HFFc6 (cell line): ENCODE measurements at places on chromosomes 1 and 21. TPM values are rescaled to one million over a fixed set of nuclear protein-coding genes. Genes with fewer than 3 reads are reported as not detected.

DNA sequence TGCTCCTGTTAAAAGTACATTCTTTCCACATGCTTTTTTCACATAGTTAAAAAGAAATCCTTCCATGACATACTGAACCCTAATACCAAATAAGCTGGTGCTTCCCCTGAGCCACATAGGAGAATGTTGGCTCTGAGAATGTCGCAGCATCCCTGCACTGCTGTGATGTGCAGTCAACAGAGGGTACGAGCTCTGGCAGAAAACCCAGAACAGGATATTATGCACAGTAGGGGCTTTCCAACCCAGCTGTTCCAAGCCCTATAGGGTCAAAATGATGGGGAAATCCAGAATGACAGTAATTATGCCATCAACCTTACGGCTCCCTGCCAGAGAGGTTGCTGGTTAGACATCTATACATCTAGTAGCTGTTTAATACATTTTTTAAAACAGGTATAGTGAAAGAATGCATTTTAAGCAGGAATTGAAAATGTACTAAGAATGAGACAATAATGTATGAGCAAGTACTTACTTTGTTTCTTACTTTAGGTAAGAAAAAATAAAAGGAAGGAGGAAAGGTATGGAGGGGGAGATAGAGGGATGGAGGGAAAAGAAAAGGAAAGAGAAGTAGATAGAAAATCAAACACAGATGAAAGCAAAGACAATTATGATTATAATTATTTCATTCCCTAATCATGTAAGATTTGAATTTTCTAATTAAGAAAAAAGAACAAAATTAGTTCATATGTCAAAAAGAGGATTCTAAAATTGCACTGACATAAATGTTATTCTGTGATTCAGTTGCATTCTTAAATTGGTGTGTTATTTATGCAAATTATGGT, 126.0 kb downstream of the NR5A2 start:
- no peak for DNase-seq

GRCh38 chr1:43435146-43436145, 18.3 kb downstream of the HYI start:
- peak; percentile 55 for DNase-seq

DNA sequence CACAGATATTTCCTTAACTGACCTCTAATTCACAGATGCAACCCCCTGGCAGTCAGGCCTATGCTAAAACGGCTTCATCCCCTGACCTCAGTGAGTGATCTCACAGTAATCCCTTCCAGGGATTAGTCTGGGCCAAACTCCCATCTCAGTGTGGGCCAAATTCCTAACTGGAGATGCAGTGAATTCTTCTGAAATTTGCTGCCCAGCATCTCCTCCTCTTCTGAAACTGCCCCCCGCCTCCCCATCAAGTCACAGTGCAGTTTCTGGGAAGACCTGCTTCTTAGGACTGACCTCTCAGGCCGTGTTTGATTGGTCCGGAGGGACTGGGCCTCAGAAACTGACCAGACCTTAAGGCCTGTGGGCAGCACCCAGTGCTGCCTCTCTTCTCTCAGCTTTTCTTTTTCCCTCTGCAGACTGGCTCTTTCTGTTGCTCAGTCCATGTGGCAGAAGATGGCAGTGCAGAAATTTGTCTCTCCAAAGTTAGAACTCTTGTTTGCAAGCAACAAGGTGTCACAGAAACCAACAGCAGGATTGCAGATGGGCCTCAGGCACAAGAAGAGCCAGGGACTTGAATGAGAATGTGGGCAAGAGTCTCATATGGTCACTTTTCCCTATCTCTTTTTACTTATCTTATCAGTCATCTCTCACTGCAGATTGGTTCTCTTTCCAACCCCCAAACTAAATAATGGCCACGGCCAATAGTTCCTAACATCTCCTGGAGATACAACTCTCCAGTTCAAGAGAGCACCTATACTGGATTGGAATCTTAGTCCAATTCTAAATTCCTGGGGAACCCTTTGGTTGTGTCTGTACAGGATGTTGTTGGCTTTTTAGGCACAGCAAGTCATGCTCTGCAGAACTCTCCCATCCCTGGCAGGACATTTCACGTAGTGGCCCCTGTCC, 95.5 kb upstream of the RALGPS2 start:
- peak; percentile 66 for DNase-seq

GRCh38 chr21:35139382-35139715, 90.2 kb upstream of the RUNX1 start:
- DNase-seq: no peak

GRCh38 chr1:67937010-67937409, 103.7 kb upstream of the GNG12 start:
- no peak for DNase-seq

- DNase-seq: no peak
Observed at GRCh38 chr1:7541629-7542028, 229.5 kb upstream of the VAMP3 start.

- DNase-seq: no peak
Observed at GRCh38 chr1:62391369-62391971, 45.4 kb upstream of the USP1 start.

DNA sequence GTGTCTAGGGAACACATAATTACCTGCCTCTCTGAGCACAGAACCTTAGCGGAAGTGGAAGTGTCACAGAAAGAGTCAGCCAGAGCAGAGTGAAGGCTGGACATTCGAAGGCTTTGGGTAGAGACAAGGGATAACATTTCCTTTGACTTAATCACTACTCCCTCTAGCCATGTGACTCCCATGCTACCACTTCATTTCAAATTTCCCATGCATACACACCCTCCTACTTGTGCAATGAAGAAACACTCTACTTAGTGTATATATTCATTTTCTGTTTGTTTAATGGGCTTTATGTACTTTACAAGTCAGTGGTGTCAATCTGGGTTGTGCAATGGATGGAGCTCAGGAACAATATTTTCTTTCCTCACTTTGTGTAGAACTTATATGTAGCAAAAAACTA, 6.9 kb downstream of the ANKRD35 start:
- peak; percentile 30 for DNase-seq

DNA sequence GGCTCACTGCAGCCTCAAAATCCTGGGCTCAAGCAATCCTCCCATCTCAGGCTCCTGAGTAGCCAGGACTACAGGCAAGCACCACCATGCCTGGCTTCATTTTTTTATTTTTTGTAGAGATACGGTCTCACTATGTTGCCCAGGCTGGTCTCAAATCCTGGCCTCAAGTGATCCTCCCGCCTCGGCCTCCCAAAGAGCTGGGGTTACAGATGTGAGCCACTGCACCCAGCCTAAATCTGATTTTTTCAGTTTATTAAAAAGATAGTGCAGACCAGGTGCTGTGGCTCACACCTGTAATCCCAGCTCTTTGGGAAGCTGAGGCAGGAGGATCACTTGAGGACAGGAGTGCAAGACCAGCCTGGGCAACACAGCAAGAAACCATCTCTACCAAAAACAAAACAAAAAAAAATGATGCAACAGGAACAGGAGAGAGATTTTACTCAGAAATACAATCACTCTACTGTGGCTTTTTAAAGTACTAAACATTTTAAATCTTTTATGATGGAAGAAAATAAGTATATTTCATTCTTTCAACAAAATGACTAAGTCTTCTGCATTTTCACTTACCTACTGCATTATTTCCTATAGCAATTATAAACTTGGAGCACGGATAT, 1.9 kb downstream of the PSMG1 start:
- no peak for DNase-seq

- DNase-seq: no peak
Observed at GRCh38 chr1:7178336-7178735, 393.1 kb downstream of the CAMTA1 start.

DNA sequence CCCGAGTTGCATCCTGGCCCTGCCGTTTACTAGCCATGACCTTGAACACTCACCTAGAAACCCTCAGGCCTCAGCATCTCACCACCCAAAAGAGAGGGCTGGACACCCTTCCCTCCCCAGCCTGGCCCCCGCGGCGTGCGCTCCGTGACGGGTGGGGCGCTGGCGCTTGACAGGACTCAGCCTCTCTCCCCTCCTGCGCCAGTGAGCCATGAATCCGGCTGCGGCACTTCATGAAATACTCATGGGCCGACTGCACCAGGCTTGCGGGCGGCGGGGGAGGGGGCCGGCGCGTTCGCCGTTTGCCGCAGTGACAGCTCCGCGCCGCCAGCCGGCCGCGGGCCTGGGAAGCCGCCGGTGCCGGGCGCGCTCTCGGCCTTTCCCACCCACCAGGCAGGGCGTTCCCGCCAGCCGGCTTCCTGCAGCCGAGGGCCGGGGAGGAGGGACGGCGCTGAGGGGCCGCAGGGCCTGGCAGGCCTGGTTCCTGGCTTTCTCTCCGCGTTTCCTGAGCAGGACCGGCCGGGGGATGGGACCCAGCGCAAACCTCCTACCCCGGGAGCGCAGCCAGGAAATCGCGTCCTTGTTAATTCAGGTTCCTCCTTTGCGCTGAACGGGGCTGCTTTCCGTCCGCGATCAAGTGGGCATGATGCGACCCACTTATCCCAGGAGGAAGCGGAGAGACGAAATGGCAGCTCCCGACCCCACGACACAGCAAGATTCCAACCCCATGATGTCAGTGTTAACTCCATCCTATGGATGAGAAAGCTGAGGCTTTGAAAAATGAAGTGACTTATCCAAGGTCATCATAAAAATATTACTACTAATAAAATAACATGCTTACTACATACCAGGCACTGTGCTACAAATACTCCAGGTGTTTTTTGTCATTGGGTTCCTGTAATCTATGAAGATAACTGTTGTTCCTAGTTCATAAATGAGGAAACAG, 9.1 kb upstream of the LUZP1 start:
- DNase-seq: peak; percentile 50

DNA sequence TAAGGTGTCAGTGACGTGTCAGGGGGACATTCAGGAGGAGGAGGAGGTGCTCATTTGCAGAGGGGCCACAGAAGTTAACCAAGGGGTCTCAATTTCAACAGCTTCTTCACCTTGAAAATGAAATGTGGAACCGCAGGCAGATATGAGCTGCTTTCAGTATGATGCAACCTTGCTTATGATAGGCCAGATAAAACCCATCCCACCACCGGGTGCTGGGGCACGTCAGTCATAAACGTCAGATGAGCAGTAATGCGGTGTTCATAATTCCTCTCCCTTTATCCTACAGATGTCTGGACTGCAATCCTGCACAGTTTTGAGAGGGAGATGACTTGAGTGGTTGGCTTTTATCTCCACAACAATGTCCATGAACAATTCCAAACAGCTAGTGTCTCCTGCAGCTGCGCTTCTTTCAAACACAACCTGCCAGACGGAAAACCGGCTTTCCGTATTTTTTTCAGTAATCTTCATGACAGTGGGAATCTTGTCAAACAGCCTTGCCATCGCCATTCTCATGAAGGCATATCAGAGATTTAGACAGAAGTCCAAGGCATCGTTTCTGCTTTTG, 1.7 kb downstream of the PTGFR start:
- no peak for DNase-seq

GRCh38 chr1:244012202-244012601, 38.9 kb upstream of the ZBTB18 start:
- DNase-seq: peak; percentile 11

- peak; percentile 88 for DNase-seq
Observed at GRCh38 chr1:31007462-31007991, 58.0 kb downstream of the PUM1 start.

GRCh38 chr1:60461925-60462595, 388.5 kb upstream of the C1orf87 start:
- DNase-seq: no peak

DNA sequence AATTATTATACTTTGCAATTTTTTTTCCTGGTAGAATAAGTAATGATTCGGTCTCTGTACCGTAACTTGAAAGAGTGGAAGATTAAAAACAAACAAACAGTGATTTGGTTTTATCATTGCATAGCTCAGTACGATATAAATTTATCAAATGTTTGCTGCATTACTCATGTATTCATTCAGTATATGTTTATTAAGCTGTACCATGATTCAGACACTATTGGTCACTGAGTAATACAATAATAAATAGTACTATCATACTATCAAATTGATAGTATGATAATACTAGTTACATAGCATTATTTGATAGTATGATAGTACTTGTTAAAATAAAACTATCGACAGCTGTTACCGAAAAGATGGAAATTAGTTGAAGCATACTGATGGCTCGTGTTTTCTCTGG, 12.1 kb downstream of the CENPF start:
- DNase-seq: no peak

- DNase-seq: no peak
Observed at GRCh38 chr1:223621312-223621734, 44.2 kb downstream of the CAPN8 start.

DNA sequence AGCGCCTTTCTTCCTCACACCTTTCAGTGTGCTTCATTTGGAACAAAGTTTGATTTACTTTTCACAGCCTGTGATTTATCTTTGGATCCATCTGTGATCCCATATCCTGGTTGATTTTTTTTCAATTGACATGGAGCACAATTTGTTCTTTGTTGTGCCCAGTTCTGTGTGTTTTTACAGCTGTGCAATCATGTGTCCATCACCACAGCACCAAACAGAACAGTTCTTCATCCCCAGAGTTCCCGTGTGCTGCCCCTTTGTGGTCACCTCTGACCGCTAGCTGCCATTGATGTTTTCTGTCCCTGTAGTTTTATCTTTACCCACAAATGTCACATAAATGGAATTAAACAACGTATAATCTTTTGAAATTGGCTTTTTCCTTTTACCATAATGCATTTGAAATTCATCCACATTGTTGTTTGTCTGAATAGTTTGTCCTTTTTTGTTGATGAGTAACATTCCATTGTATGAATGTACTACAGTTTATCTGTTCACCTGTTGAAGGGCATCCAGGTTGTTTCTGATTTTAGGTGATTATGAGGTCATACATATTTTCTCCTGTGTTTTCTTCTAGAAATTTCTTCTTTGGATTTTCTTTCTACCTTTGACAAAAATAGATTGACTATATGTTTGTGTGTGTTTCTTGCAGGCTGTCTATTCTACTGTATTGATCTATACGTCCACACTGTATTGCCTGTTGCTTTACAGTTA, 17.4 kb downstream of the MIGA1 start:
- no peak for DNase-seq

- no peak for DNase-seq
Observed at GRCh38 chr1:179805291-179806195, 62.5 kb downstream of the FAM163A start.

DNA sequence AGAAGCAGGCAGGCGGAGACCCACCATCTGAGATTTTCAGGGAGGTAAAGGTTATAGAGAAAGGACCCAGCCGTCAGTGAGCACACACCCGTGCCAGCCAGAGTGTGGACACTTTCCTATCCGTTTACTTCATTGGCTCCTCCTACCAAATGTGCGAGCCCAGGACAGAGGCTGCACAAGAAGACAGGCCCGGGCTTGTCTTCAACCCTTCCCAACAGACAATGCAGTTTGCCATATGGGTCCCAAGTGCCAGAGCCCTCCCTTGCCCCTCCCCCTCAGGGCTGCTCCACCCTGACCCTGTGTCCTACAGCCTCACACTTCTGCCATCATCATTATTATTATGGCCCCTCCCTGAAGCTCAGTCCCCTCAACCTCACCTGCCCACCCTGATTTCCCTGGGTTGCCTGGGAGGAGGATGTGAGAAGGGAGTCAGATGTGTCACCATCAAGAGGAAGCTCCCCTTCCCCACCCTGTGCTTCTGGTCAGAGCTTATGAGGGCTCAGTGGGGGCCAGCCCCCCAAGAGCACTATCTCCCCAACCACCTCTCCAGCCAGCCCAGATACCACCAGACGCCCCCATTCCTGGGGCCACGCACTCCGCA, 9.4 kb downstream of the LAPTM5 start:
- DNase-seq: no peak

The DHRS3 gene
- 6.0 to 28.3 TPM (median 7.9 TPM) in 3 replicates for total RNA-seq

The INKA2 gene
- 2.3 to 3.5 TPM (median 3.2 TPM) in 3 replicates for total RNA-seq

The SYPL2 gene
- total RNA-seq: 17.1 to 31.8 TPM (median 17.6 TPM) in 3 replicates

The SPATA45 gene
- not detected in 3 replicates for total RNA-seq

The PTPN22 gene
- total RNA-seq: 1.0 to 1.6 TPM (median 1.6 TPM) in 3 replicates

The OR2L2 gene
- total RNA-seq: not detected in 3 replicates

The S100A1 gene
- total RNA-seq: 0.45 to 0.82 TPM in 2 of 3 replicates, not detected in the other

The TNNI3K gene
- total RNA-seq: not detected in 3 replicates

The RHD gene
- 0.17 TPM in 1 of 3 replicates, not detected in the others for total RNA-seq

The SLC66A1 gene
- 14.9 to 15.5 TPM (median 15.2 TPM) in 3 replicates for total RNA-seq

The OLIG1 gene
- not detected in 3 replicates for total RNA-seq
